Heart left ventricle (tissue), 16 donors: ENCODE measurements at places on chromosomes 12 and 14.

DNA sequence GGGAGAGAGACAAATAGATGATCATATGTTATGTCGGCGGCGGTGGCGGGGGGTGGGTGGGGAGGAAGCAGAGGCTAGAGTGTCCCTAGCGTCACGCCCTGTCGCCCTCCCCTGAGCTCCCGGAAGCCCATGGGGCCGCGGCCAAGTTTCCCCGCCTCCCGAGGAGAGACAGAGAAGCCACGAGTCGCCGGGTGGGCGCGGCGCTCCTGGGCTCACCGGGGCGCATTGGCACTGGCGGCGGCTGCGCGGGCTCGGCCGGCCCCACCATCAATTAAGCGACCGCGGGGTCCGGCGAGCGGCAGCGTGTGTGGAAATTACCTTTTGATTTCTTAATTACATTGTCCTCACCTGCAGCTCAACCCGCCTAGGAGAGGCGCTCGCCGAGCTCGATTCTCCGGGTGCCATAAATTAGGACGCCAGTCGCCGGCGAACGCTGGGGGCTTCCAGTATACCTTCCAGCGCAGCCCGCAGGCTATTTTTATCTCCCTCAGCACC lies 119.9 kb upstream of the LHX5 start:
- DNase-seq = no peak

DNA sequence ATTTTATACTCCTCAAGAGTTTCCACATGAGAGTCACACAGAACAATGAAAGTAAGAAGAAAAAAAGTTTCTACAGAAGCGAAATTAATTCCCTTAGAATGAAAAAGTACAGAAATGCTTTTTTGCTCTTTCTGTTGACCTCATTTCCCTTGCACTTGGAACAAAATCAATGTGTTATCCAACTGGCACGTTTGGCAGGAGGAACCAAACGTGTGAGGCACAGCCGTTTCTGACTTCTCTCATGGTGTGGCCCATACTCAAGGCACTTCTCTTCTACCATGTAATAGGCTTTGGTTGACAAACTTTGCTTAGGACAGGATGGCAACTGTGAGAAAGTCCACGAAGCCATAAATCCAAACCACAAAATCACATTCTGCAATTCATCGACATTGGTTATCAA lies 297.0 kb downstream of the FUT8 start:
- no peak for DNase-seq

DNA sequence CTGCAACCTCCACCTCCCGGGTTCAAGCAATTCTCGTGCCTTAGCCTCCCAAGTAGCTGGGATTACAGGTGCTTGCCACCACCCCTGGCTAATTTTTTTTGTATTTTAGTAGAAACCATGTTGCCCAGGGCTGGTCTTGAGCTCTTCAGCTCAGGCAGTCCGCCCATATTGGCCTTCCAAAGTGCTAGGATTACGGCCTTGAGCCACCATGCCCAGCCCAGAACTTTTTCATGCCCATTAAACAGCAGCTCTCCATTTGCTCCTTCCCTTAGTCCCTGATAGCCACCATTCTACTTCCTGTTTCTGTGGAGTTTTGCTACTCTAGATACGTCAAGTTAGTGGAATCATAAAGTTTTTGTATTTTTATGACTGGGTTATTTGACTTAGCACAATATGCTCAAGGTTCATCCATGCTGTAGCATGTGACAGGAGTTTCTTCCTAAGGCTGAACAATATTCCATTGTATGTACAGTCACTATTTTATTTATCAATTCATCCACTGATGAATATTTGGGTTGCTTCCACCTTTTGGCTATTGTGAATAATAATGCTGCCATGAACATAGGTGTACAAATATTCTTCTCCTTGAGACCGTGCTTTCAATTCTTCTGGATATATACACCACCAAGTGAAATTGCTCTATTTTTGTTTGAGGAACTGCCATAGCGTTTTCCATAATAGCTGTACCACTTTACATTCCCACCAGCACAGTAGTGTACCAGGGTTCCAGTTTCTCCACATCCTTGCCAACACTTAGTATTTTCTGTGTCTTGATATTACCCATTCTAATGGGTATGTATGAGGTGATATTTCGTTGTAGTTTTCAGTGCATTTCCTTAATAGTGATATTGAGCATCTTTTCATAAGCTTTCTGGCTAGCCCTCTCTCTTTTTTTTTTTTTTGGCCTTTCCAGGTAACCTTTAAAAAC lies 15.0 kb downstream of the ATF1 start:
- DNase-seq = no peak

DNA sequence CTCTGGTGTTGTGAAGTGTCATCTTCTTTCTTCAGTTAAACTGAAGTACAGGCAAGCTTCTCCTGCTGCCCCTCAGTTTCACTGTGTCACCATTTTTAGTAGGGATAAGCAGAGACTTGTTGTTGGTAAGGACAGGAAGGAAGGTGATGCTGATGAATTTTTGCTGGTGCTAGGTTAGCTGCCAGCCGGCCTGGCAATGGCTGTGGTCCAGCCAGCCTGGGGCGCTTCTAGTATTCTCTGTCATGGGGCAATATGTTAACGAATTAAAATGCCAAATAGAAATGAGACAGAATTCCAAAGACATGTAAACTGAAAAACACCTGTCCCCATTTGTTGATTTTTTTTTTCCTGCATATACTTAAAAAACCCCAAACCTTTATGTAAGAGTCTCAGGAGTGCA lies 602.9 kb downstream of the DIO2 start:
- DNase-seq = no peak

GRCh38 chr14:21136024-21136423 lies 19.8 kb downstream of the OR5AU1 start:
- DNase-seq = no peak

- no peak for DNase-seq
These were observed 31.9 kb downstream of the KCNMB4 start for GRCh38 chr12:70398002-70398401.

- no peak for DNase-seq
These were observed 96.9 kb upstream of the FGD4 start for GRCh38 chr12:32302218-32303173.

DNA sequence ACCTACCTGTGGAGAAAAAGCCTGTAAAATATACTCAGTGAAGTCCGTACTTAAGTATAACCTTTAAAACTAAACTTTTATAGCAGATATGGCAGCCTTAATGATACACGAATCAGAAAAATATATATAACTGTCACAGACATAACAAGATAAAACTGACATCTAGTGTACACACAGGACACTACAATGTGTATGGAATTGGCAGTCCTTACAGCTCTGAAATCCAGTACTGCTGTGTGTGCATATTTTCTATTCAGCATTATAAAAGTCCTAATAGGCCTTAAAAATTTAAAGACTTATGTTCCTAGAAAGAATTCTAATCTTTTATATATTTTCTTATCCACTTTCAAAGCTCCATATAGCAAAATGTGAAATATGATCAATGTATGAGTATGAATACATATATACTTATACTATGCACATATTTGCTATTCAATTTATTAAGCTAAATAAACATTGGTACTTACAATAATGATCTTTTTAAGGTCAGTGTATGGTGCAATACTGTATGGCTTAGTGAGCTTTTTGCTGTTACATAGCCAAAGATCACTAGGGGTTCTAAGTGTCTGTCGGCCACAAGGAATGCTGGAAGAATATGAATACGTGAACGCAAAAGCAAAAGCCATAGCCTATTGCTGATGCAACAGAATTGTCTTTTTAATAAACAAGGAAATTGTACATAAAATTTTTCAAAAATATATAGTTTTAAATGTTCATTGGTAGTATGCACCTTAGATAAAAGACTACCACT lies 69.2 kb downstream of the C2CD5 start:
- DNase-seq = no peak

GRCh38 chr14:76123426-76124225 lies 28.1 kb upstream of the GPATCH2L start:
- no peak for DNase-seq

DNA sequence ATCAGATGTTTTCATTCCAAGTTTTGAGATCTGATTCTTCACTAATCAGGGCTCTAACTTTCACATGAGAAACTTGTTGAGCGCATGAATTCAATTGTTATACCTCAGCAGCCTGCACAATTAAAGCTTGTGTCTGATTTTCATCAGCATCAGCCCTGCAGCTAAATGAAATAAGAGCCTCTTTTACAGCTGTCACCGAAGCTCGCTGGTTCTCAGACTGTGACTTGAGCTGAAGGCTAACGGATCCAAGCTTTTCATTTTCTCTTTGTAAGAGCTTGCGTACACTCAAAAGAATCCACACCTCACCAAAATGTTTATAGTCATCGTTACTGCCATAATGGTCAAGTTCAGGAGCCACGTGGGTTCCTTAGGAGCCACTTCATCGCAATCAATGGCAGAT lies 65.5 kb upstream of the BEGAIN start:
- DNase-seq = no peak

DNA sequence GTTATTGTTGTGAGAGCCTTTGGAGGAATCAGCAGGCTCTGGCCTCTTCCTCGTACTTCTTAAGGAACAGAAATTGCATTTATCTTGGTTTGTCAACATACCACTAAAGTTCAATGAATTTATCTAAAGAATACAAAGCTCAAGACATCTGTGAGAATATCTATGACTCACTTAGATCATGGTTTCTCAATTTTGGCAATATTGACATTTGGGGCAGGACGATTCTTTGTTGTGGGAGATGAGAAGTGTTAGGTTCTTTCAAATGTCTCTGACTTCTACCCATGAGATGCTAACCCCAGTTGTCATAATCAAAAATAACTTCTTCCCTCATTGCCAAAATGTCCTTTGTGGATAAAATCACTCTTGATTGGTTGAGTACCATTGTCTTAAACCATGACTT lies 1190.3 kb downstream of the GALC start:
- no peak for DNase-seq

DNA sequence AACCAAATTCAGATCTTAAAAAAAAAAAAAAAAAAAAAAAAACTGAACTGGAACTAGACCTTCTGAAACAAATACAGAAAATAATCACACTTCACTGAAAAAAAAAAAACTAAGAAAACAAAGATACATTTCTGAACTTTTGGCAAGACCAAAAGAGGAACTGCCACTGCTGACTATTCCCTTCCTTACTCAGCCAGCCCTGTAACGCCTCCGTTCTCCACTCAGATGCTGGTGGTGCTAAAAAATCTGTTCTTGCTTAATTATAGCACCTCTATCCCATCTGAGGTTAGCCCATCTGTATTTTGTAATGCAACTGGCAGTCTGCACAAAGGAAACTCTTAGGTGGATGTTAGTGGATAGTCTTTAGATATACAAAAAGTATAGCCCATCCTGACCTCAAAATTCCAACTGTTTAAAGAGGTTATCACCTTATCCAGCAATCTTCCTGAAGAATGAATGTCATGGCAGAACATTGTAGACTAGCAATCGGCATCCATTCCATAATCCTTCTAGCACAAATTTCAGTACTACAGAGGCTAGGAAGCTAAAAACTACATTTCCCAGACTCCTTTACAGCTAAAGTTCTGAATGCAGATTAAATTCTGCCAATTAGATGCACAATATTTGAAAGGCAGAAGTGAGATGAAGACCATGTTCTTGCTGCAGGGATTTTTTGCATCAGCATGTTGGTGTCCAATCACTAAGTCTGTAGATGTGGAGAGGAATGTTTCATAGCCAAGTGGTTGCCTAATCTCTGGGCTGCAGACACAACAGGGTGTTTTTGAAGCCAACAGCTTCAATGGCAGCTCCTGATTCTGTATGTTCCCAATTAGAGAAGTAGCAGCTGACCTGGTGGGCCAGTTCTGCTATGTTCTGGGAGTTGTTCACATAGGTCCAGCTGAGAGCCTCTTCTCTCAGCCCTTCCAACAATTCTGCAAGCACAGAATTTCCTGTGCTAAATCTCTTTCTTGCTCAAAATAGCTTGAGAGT lies 5.7 kb downstream of the MAP3K9 start:
- DNase-seq = no peak

DNA sequence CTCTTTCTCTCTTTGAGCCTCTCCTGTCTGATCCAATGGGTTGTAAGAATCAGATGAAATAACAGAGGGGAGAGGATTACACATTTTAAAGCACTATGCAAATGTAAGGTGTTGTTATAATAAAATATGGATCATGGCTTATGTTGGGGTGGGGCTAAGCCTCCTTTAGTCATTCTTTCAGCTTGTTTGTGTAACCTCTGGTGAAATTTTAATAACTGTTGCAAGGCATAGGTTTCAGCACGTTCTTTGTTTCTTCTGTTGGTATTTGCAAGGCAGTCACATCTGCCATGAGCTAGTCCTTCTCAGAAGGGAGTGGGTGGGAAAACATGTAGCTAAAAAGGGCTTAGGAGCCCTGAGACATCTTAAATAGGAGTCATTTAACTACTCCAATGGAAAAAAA lies 74.8 kb upstream of the FRMD6 start:
- no peak for DNase-seq

DNA sequence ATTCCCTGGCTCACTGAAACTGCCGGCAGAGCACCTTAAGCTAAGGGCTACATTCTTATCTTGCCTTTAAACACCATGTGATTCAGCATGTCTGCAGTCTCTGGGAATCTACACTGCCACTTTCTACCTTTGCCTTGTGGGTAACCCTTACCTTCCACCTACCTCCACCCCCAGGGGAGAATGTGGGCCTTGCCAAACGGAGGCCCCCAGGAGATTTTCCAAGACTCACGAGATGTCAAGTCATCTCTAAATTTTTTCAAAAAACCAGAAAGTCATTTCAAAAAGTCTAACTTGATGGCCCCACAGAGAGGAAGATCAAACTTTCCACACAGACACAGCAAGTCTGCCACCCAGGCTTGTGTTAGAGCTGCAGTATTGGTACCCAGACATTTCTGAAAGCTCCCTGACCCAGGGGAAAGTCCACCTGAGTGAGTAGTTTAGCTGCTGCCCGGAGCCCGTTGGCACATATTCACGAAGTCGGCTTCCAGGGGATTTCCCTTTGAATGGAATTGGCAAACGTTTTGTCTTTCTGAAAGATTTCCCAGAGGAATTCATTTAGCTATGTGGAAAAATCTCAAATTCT lies 4.7 kb upstream of the PSMA6 start:
- DNase-seq = no peak

DNA sequence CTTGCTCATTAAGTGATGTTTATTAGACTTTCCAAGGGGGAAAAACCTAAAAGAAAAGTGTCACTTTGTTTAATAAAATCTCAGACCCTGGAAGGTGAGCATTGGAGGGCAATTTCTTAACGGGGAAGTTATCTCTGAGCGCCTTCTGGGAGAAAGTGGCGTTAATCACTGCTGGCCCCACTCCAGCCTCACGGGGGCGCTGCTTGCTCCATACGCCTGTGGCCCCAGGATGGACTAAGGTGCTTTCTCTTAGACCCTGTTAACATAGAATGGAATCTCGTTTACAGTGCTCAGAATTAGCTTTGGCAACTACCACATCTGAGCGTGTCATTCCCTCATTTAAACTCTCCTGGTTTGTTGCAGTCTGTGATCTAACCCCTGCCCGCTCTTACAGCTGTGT lies 16.4 kb upstream of the PRIMA1 start:
- no peak for DNase-seq

DNA sequence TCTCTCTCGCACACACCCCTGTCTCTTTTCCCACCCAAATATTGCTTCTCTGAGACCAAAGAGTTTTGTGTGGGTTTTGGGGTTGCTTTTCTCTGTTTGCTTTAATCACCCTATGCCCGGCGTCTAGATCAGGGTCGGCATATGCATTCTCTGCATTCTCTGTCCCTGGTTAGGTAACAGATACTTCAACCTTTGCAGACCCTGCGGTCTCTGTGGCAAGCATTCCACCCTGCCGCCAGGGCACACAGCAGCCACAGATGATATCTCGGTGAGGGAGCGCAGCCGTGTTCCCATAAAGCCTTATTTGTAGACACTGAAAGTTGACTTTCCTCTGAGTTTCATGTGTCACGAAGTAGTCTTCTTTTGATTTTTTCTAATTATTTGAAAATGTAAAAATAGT lies 110.4 kb upstream of the FZD10 start:
- no peak for DNase-seq

- no peak for DNase-seq
These were observed 16.6 kb downstream of the HIP1R start for GRCh38 chr12:122851820-122852219.

GRCh38 chr12:11794751-11795150 lies 145.3 kb downstream of the ETV6 start:
- no peak for DNase-seq
